ENCODE measurements at places on chromosomes 2 and 18. TPM values are rescaled to one million over a fixed set of nuclear protein-coding genes. Genes with fewer than 3 reads are reported as not detected.

Gene WDR7
- 42.0 TPM for total RNA-seq

Gene ANKRD30BL
- 0.67 TPM for total RNA-seq

Gene KCNJ3
- total RNA-seq: not detected

- no peaks in the 10 kb centered on the region for H3K4me1 ChIP-seq
- H3K27me3 ChIP-seq: no peaks in the 10 kb centered on the region
- DNase-seq: no peak
- no peak overlapping the region for H3K27ac ChIP-seq
Measured at GRCh38 chr2:189124175-189124574, 55.4 kb downstream of the COL5A2 start.

GRCh38 chr2:68845043-68845442 is 26.2 kb downstream of the BMP10 start:
- no peaks in the 10 kb centered on the region for H3K36me3 ChIP-seq
- no peak overlapping the region for H3K4me3 ChIP-seq
- H3K27ac ChIP-seq: no peak overlapping the region
- no peaks in the 10 kb centered on the region for H3K4me1 ChIP-seq
- no peak for DNase-seq
